ENCODE measurements at places on chromosomes 2 and 18. TPM values are rescaled to one million over a fixed set of nuclear protein-coding genes. Genes with fewer than 3 reads are reported as not detected.

Gene SPC25
- 2.2 TPM for total RNA-seq

DNA sequence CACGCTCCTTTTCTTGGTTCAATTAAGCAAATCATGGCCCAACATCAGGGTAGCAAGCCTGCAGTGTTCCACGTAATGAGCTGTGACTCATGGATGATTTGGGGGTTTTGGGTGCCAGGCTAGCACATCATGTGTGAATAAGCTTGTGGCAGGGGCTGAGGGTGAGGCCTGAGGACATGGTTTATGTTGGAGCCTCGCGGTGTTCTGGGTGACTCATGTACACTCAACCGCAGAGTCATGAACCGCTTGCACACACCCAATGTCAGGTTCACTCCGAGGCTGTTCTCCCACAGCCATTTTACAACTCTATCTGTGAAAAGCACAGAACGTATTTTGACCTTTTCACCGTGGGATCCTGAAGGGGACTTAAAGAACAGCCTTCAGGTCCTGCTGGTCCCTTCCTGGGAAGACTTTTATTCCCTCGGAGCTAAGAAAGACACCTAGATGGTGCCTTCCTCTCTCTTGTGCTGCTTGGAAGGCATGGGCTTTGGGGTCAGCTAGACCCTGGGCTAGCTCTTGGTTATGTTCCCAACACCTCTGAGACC is 139.9 kb upstream of the ZEB2 start:
- no peak overlapping the region for H3K27ac ChIP-seq
- no peaks in the 10 kb centered on the region for H3K4me1 ChIP-seq
- H3K27me3 ChIP-seq: no peaks in the 10 kb centered on the region

DNA sequence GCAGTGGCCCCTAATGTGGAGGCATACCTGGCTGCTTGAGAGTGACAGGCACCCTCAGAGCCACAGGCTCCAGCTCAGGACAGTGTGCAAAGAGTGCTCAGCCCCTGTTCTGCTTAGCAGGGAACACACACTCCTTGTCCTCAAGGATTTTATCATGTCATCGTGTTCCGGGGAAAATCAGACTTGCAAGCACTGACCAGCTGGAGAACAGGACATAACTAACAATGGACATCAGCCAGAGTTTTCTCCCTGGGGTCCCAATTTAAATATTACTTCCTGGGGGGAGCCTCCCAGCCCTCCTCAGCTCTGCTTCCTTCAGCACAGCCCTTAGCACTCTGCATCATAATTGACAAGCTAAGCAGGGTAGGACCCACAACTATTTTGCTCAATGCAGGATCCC is 175.4 kb upstream of the ACAA2 start:
- H3K36me3 ChIP-seq: no peaks in the 10 kb centered on the region
- H3K4me1 ChIP-seq: no peaks in the 10 kb centered on the region
- H3K4me3 ChIP-seq: no peak overlapping the region
- H3K27ac ChIP-seq: no peak overlapping the region
- no peak for DNase-seq
- no peaks in the 10 kb centered on the region for H3K27me3 ChIP-seq

DNA sequence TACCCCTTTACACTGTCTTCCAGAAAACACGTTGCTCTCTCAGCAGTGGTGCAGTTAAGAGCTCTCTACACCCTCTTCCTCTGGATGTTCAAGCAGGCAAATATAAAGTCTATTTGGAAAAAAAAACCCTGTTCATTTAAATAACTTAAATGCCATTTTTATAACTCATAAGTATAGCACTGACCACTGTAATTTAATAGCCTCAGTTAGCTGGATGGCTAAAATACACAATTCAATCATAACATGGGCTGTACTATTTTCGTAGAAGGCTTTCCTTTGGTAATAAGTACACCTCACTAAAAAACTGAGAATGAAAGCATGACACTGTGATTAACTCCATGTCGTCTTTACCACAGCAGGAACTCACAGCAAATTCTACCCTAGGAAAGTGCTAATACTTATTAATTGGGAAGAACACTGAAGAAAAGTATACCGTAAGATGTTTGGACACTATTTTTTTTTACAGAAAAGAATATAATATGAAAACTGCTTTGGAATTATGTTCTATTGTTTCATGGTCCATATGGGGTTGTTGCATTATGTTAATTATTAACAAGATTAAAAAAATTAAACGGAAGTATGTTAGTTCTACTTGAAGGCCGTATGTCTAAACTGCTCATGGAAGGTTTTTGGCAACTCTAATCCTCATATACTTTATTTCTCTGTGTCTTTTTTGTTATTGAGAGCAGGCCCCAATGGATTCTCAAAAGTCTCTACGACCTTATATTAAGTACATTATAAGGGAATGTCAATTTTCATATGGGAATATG is 269.1 kb downstream of the ZNF385B start:
- H3K27me3 ChIP-seq: no peaks in the 10 kb centered on the region
- no peaks in the 10 kb centered on the region for H3K36me3 ChIP-seq
- DNase-seq: no peak
- H3K4me3 ChIP-seq: no peak overlapping the region
- H3K4me1 ChIP-seq: no peaks in the 10 kb centered on the region

GRCh38 chr2:211181626-211182025 is 625.2 kb downstream of the CPS1 start:
- no peak overlapping the region for H3K4me3 ChIP-seq
- DNase-seq: no peak
- H3K36me3 ChIP-seq: no peaks in the 10 kb centered on the region
- H3K4me1 ChIP-seq: no peaks in the 10 kb centered on the region
- H3K27ac ChIP-seq: no peak overlapping the region

DNA sequence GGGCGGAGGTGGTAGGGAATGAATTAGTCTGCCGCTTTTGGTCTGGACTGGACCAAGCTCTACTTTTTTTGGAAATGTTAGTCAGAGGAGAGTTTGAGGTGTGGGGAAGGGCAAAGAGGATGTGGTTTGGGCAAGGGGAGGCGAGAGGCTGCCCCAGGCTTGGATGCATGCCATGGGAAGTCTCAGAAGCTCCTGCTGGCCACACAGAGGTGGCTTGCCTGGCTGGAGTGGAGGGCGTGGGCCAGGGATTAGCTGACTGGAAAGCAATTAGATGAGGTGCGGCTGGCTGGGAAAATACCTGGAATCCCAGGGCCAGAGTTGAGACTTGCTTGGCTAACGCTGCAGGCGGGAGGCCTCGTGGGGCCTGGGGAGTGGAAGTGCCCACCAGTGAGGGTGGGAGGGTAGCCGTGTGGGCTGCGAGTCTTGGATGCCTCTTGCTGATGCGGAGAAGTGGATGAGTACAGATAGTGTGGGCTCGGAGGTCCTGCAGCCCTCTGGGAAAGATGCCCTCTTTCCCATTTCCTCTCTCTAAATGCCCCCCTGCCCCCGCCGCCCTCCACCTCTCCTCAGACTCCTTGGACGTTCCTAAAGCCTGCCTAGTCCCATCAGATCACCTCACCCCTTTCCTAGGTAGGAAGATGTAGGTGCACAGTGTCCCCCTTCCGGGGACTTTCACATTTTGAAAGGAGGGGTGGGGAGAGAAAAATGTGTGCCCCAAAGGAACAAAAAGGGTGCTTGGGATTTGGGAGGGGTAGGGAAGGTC is 117.6 kb downstream of the SMAD7 start:
- DNase-seq: no peak
- peaks cover 8% of the 10 kb centered on the region for H3K4me1 ChIP-seq
- no peaks in the 10 kb centered on the region for H3K36me3 ChIP-seq
- H3K27ac ChIP-seq: no peak overlapping the region
- no peak overlapping the region for H3K4me3 ChIP-seq
- no peaks in the 10 kb centered on the region for H3K27me3 ChIP-seq

DNA sequence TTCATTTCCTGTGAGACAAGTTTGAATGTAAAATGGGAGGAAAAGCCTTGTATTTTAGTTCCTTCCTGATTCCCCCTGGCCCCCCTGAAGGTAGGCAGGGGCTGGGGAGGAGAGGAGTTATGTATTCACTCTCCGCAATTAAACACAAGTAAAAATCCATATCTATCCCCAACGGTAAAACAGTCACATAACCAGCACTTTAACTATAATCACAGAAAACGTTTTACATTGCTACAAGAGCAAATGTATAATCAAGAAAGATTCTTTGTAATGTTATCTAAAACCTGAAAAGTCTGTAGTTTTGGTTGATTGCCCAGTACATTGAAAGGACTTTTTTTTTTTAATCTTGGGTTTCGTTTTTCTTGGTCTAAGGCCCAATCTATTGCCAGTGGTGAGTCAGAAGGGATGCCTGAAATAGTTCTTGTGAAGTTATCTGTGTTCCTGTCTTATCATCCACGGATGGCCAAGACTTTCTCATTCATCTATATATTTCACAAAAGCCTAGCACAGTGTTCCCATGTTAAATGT is 34.5 kb upstream of the CCNYL1 start:
- no peaks in the 10 kb centered on the region for H3K36me3 ChIP-seq
- H3K4me1 ChIP-seq: no peaks in the 10 kb centered on the region
- no peak for DNase-seq
- H3K4me3 ChIP-seq: no peak overlapping the region
- H3K27ac ChIP-seq: no peak overlapping the region
- no peaks in the 10 kb centered on the region for H3K27me3 ChIP-seq

GRCh38 chr2:45273412-45274249 is 264.4 kb upstream of the SIX2 start:
- H3K4me1 ChIP-seq: peaks cover 7% of the 10 kb centered on the region
- peak overlapping the region; percentile 70 for H3K27ac ChIP-seq
- DNase-seq: peak; percentile 34
- H3K36me3 ChIP-seq: no peaks in the 10 kb centered on the region
- no peak overlapping the region for H3K4me3 ChIP-seq
